ENCODE measurements at places on chromosomes 2 and 18.

GRCh38 chr2:38653380-38653714 is 12.6 kb upstream of the GALM start:
- no peak for DNase-seq

DNA sequence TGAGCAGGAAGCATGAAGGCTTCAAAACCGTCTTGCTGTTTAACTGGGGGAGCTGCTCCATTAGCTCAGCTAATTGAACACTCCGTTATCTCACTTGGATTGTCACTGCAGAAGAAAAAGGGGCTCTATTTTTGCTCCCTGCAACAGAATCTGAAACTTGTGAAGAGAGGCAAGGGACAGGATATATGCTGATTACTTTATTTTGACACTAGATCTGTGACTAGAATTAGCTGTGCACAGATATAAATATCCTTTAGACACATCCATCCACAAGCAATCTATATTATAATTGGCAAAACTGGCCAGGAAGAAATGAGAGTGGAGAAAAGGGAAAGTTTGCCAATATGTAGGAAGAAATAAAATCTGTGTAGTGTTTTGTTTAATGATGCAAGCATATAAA is 700.1 kb upstream of the CHAC2 start:
- DNase-seq = no peak

- DNase-seq = no peak
Observed at GRCh38 chr2:37489041-37489456, 144.6 kb downstream of the QPCT start.

DNA sequence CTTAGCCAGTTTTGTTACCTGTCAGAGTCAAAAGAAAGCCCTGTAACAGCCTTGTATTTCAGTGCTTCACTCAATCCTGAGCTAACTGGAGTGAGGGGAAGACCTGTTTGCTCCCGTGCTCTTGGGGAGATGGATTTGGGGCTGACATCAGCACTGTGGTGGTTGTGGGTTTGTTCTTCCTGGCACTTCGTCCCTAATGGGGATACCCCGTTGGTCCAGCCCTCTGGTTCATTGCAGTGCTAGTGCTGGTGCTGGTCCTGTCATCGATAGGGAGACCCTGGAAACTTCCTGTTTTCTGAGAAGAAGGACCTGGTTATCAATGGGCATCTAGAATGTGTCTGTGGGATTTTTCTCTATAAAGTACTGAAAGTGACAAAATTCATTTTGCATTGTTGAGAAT is 205.4 kb downstream of the ZNF407 start:
- no peak for DNase-seq

GRCh38 chr18:63085611-63086010 is 234.0 kb downstream of the BCL2 start:
- no peak for DNase-seq

DNA sequence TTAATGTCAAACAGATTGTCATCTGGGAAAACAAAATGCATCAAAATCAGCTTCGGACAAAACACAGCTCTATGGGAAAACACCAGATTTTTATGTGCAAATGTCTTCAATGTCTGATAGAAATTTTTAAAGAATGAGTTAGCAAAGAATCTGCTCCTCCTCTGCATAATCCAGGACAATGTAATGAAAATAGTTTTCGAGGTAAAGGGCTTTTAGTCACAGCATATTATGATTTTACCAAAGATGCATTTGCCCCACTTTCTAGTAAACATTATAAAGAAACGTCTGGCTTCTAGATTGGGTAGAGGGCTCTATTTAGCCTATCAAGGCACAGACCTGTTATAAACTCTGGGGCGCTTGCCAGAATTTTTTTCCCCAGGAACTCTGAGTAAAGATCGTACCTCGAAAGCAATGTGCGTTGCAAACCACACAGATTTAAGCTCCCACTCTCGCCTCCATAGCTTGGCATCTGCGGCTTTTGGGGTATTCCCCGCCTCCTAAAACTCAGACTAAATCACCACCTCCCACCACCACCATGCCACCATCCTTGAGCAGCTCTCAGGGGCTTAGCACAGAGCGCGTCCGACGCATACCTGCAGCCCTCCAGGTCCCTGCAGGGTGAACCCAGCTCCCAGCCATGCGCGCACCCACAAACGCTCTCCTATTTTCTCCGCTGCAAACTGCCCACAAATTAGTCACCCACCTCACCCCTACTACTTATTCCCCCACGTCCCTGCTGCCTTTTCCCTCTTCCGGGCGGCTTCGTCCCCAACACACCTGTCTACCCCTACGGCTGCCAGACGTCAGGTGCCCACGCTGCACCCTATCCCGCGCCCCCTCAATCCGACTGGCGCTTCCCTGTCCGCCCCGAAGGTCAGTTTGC is 829 bp downstream of the ACVR1C start:
- DNase-seq = no peak

DNA sequence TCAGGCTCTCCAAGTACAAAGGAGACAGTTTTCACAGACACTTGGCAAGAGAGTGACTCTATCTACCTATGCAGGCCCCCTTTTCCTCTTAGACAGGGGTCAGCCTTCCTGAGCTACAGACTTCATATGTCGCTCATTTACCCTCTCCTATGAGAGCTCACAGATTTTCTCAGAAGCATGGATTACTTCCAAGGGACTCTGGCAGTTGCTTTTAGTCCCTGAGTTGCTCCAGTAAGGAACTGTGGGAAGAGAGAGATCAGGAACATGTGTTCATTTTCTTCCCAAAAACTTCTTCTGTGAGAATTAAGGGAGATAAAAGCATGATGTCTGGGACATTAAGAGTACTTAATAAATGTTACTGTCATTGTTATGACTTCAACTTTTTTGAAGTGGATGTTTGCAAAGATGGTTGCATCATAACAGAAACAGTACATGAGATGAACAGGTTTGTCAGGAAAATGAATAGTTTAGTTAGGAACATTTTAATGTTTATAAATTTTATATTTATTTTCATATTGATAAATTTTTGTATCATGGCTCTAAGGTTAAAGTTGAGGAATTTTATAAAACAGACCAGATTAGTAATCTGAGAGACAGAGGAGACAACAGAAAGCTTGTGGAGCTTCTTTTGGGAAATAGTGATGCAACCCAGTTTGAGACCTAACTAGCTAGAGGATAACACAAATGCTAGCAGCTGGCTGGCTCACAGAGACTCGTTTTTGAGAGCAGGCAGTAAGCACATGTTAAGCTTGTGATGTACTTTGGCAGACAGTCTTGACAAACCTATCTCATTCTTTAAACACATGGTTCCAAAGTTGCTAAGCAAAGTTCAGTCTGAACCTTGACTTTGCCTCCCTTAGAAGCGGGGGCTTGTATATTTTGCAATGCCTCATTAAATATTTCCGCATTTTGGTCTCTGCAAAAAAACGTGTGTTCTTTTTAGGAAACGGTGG is 21.7 kb upstream of the UGP2 start:
- no peak for DNase-seq

- DNase-seq = no peak
Observed at GRCh38 chr18:79371561-79372121, 24.1 kb upstream of the NFATC1 start.
